ENCODE measurements at places on chromosomes 7 and 10.

DNA sequence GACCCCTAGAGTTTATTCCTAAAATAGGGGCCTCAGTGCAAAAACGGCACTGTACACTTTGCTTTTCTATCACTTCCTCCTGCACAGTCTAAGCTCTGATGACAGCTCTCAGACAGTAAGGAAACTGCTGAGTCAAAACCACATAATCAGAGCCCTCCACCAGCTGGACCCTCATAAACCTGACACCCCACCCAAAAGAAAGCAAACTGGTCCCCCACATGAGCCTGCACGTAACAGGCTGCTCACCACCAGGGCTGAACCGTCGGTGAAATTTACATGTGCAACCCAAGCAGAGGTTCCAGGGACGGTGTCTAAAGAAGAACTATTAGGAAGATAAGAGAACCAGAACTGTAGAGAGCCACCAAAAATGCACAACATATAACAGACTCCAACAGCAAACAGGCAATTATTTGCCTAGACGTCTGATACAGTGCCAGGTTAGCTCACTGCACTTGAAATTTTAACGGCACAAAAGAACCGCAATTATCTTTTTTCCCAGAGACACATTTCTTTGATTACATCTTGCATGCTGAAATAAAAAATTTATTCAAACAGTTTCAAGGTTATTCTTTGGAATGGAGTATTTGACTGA lies 19.6 kb downstream of the SGMS1 start:
- no peak for DNase-seq

GRCh38 chr7:135490783-135491182 lies 19.1 kb downstream of the CNOT4 start:
- no peak for DNase-seq

DNA sequence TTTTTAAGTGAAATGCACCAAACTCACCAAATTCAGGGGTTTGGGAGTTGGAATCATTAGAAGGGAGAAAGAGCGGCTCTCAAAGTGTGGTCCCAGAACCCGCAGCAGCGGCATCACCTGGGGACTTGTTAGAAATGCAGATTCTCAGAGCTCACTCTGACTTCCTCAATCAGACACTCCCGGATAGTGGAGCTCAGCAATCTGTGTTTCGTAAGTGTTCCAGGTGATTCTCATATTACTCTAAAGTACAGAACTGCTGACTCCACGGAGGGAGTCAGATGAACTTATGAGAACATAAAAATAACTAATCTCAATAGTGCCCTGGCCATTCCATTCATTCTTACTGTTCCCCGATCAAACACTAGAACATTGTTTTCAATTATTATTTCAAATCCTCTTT lies 358.7 kb upstream of the MYO3A start:
- no peak for DNase-seq

- DNase-seq, result no peak
Measured at GRCh38 chr7:106552645-106553445, 108.1 kb downstream of the CCDC71L start.

GRCh38 chr7:102860351-102860811 lies 52.4 kb upstream of the LRRC17 start:
- no peak for DNase-seq

DNA sequence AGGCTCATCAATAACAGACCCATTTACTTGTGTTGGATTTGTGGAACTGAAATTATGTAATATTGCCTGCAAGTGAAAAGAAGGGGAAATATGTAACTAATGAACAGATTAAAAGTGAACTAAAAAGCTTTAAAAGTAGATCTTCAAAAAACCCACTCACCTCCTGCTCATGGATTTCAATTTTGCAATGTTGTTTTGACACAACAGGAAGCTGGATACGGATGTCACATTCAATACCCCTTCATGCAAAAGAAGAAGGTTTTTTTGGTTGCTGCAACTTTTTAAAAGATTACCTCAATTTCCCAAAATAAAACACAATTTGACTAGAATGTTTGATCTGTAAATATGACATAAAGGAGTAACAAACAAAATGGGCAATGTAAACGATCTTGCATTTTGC lies 3.3 kb downstream of the MKI67 start:
- no peak for DNase-seq

- no peak for DNase-seq
Measured at GRCh38 chr10:1215862-1216573, 159.8 kb downstream of the WDR37 start.

GRCh38 chr7:111071556-111071955 lies 19.4 kb upstream of the LRRN3 start:
- DNase-seq, result no peak

DNA sequence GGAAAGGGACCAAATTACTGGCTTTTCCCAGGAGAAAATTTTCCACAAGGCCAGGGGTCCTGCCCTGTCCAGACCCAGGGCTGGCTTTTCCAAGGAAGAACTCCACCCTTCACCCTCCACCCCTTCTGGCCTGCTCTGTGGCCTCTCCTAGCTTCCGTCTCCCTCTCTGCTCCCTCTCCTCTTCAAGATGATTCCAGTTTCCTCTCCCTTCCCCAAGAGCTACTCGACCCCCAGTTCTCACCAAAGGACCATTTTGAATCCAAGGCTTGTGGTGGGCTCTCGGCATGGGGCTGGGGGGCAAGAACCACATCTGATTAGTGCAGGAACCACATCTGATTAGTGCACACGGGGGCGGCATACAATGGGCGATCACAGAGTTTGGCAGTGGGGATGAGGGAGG lies 7.7 kb downstream of the CHAT start:
- DNase-seq, result no peak
